ENCODE measurements at places on chromosomes 6 and 20. TPM values are rescaled to one million over a fixed set of nuclear protein-coding genes. Genes with fewer than 3 reads are reported as not detected.

Gene TP53TG5
- total RNA-seq, result not detected

Gene CST4
- not detected for total RNA-seq

Gene TMEM244
- total RNA-seq, result 0.83 TPM

DNA sequence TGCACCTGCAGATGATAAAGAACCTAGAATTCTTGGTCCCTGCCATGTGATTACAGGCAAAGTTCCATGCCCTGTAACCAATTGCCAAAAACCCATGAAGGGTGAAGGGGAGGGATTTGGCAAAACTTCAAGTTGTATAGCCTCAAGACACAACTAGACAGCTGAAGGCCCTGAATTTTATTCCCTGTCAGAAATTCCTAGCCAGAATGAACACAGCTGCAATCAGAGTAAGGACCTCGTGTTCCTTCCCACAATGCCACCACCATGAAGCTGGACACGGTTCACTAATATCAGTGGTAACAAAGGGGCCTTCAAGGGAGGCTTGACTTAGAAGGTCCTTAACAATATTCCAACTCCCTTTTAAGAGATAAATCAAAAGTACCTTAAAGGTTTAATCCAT is 22.5 kb upstream of the IRAK1BP1 start:
- no peaks in the 10 kb centered on the region for H3K36me3 ChIP-seq
- H3K27ac ChIP-seq, result no peak overlapping the region
- no peaks in the 10 kb centered on the region for H3K4me1 ChIP-seq
- H3K27me3 ChIP-seq, result peaks cover 4% of the 10 kb centered on the region

GRCh38 chr6:162726947-162727321 is 632 bp downstream of the PRKN start:
- no peak for DNase-seq
- peak overlapping the region; percentile 97 for H3K4me3 ChIP-seq
- peaks cover 3% of the 10 kb centered on the region for H3K27me3 ChIP-seq
- H3K36me3 ChIP-seq, result no peaks in the 10 kb centered on the region
- H3K4me1 ChIP-seq, result peaks cover 9% of the 10 kb centered on the region

DNA sequence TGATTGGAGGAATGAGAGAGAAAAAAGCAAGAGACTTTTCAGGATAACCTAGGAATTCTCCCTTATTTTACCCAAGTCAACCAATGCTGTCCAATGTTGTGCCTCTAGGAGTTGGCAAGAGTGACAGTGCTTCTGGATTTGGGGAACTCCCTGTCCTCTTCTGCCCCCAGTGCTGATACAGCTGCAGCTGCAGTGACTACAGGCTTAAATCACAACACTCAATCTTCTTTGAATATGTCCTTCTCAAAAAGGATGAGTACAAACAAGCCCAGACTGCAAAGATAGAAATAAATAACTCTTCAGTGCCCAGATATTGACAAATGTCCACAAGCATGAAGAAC is 141.0 kb upstream of the COL21A1 start:
- no peak overlapping the region for H3K4me3 ChIP-seq
- H3K4me1 ChIP-seq, result no peaks in the 10 kb centered on the region
- H3K27ac ChIP-seq, result no peak overlapping the region
- no peaks in the 10 kb centered on the region for H3K36me3 ChIP-seq

GRCh38 chr6:41607736-41608135 is 30.5 kb upstream of the MDFI start:
- no peaks in the 10 kb centered on the region for H3K36me3 ChIP-seq
- no peak overlapping the region for H3K27ac ChIP-seq
- peaks cover 8% of the 10 kb centered on the region for H3K27me3 ChIP-seq
- H3K4me1 ChIP-seq, result peaks cover 6% of the 10 kb centered on the region

GRCh38 chr20:32327087-32327681 is 30.9 kb upstream of the ASXL1 start:
- H3K27me3 ChIP-seq, result no peaks in the 10 kb centered on the region
- no peak overlapping the region for H3K4me3 ChIP-seq
- peaks cover 13% of the 10 kb centered on the region for H3K36me3 ChIP-seq
- H3K4me1 ChIP-seq, result peaks cover 1% of the 10 kb centered on the region
- no peak overlapping the region for H3K27ac ChIP-seq
